Smooth muscle cell of the coronary artery (primary cell): ENCODE measurements at places on chromosomes 11 and 22. TPM values are rescaled to one million over a fixed set of nuclear protein-coding genes. Genes with fewer than 3 reads are reported as not detected.

Gene FGF4
- not detected in 2 replicates for total RNA-seq

Gene RFPL1
- not detected in 2 replicates for total RNA-seq

Gene PHLDA2
- 0.23 and 5.7 TPM in 2 replicates for total RNA-seq

Gene CBY1
- 16.1 and 26.8 TPM in 2 replicates for total RNA-seq

Gene GGT5
- total RNA-seq = 1.6 and 5.1 TPM in 2 replicates

Gene PGA5
- 1.1 TPM in 1 of 2 replicates, not detected in the other for total RNA-seq

Gene LMNTD2
- total RNA-seq = 0.45 TPM in 1 of 2 replicates, not detected in the other

Gene POU2F3
- not detected in 2 replicates for total RNA-seq

Gene FOLR2
- total RNA-seq = not detected in 2 replicates

Gene KIRREL3
- 0.68 and 1.1 TPM in 2 replicates for total RNA-seq

Gene LMO1
- total RNA-seq = not detected in 2 replicates

Gene CD3D
- total RNA-seq = not detected in 2 replicates

Gene PPARA
- total RNA-seq = 10.7 and 12.5 TPM in 2 replicates

Gene CASP12
- total RNA-seq = not detected in 2 replicates

Gene SCGB1C1
- not detected in 2 replicates for total RNA-seq

Gene TYR
- total RNA-seq = not detected in 2 replicates

Gene PRR33
- total RNA-seq = not detected in 2 replicates
